Adrenal gland (tissue), 19 donors: ENCODE measurements at places on chromosomes 1 and 21.

DNA sequence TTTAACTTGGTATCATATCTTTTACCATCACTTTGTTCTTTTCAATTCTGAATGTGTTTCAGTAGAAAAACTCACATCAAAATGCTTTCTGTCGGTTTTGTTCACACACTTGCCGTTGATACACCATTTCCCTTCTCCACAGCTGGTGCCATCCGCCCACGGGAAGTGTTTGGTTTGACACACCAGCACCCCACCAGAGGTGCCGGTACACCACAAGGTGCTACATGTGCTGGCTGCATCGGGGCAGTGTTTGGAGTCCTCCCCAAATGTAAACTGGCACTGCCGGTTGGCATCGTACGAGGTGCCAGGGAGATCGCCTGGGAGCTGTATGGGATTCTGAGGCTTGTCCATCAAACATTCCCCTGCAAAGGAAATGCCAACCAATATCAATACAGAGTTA lies 5.0 kb downstream of the ADAMTS1 start:
- no peak for DNase-seq

GRCh38 chr1:166089804-166090203 lies 77.0 kb downstream of the FAM78B start:
- no peak for DNase-seq

- no peak for DNase-seq
Observed at GRCh38 chr1:43590388-43590925, 59.5 kb upstream of the KDM4A start.

DNA sequence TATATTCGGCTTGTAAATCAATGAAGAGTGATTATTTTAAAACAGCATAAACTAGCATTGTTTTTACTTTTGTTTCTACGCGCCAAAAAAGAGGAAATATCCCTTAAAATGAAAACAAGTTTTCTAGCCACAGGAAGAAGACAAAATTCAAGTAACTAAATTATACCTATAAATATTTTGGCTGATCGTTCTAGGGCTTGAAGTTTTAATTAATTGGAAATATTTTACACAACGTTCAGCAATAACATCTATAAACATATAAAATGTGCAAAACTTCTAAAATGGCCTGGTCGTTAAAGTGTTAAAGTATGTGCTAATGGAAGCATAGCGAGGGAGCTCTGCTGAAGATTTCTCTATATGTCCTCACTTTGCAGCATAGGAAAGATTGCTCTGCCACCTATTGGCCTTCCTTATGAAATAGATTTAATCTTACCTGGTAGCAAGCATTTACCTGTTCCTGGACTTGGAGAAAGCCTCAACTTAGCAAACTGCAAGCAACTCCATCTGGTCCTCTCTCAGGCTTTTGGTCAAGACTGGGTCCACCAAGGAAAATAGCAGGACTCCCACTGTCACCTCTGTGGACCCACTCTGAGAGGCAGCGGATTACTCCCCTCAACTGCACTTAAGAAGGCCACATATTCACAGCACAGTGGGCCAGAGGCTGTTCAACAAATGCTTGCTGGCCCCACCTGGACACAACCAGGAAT lies 351.3 kb upstream of the RUNX1 start:
- DNase-seq = peak; percentile 16

DNA sequence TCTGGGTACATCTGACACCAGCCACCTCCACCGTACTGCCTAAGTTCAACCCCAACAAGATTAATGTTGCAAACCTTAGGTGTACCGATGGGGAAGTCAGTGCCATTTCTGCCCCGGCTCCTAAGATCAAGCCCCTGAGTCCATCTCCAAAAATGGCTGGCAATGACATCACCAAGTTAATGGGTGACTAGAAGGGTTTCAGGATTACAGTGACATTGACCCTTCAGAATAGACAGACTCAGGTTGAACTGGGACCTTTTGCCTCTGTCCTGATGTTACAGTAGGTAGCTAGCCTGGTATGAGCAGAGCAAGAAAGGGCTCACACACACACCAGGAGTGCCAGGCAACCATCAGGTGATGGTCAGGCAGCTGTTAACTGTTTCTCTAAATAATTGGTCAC lies 21.7 kb upstream of the ZMYM6 start:
- no peak for DNase-seq

DNA sequence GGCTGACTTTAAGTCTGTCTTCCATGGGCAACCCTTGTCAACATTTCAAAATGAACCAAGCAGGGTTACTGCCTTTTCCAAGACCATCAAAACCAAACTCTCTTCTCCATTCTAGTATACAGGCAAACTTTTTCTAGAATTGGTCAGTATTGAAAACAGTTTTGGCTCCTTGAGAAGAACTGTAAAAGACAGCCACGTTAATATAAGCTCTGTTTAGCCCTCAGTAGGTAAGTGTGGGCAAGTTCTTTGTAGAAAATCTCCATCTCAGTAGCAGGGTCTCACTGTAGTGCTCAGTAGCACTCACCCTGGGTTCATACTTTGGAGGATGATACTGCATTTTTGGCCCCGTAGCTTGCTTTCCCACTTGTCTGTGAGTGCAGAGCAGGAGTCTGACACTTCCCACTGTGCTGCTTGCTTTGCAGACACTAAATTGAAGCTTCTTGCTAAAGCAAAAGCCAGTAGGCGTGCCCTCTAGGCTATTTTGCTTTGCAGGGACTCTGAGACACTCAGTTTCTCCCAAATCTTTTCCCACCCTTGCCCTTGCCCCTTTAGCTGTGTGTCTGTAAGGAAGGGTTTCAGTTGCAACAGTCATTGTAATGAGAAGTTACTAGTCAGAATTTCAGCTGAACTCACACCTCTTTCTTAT lies 34.3 kb upstream of the CACYBP start:
- DNase-seq = no peak
